A549 treated with ZK216348 at 1 μM for 4 hours (cell line): ENCODE measurements at places on chromosomes 3 and 15. TPM values are rescaled to one million over a fixed set of nuclear protein-coding genes. Genes with fewer than 3 reads are reported as not detected.

The IFT57 gene
- 34.1 to 51.3 TPM (median 40.3 TPM) in 5 replicates for total RNA-seq

The FETUB gene
- total RNA-seq: 0.14 to 0.34 TPM (median 0.28 TPM) in 3 of 5 replicates, not detected in the others

The CEMIP gene
- 0.82 to 1.8 TPM (median 1.2 TPM) in 5 replicates for total RNA-seq

The ZNF639 gene
- total RNA-seq: 14.8 to 23.7 TPM (median 21.1 TPM) in 5 replicates

The SPTSSB gene
- not detected in 5 replicates for total RNA-seq

The P2RY12 gene
- total RNA-seq: not detected in 5 replicates
